NCI-H187 (cell line): ENCODE measurements at places on chromosomes 13 and 19.

DNA sequence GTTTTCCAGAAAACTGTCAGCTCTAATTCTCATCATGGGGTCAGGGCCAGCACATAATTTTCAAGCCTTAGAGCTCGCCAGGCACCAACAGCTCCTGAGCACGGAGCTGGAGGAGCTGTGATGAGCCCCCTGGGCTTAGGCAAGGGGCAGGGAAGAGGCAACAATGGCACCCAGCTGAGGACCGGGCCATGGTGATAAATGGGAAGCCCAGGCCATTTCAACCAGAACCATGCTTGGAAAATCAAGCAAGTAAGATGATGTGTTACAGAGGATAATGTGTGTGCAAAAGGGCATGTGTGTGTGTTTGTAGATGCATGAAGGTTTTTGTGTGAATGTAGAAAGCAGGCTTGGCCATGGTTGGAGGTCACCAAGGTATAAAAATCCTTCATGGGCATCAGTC lies 66.8 kb upstream of the UBAC2 start:
- no peak for DNase-seq

DNA sequence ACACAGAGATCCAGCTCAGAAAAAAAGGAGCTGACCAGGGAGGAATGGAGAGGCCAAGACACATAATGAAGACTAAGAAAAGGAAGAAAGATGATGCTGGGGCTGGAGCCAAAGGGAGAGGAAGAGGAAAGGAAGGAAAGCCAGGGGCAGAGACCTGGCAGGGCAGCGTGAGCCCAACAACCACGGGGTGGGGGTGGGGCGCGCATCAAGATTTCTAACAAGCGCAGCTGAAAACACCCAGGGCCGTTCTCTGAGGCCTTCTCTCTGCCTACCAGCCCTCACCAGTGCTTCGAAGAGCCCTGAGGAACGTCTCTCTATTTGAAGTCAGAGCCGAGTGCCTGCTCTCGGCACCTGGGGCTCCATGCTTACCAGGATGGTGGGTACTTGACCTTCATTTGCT lies 23.6 kb upstream of the POU2F2 start:
- no peak for DNase-seq

- DNase-seq: no peak
Observed at GRCh38 chr19:18500376-18500775, 21.5 kb downstream of the ELL start.

DNA sequence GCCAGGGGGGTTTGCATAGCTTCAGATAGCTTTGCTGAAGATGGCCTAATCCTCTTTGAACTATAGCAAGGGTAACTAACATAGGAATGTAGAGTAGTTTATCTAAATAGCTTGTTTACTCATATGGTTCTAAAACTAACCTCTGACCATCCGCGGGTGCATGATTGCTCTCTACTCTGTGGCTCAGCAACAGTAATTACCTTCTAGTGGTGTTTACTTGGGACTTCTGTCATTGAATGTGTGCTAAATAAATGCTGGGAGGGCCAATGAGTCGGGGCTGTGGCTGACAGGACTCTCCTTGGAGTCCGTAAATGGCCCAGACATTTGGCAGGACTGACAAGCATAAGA lies 1461.9 kb downstream of the UQCRFS1 start:
- DNase-seq: no peak

GRCh38 chr19:40671404-40671803 lies 19.0 kb downstream of the NUMBL start:
- DNase-seq: no peak

GRCh38 chr19:29680937-29681336 lies 15.7 kb downstream of the PLEKHF1 start:
- DNase-seq: no peak

- DNase-seq: no peak
Observed at GRCh38 chr19:15551293-15552004, 43.1 kb downstream of the CYP4F22 start.

GRCh38 chr19:35048911-35049411 lies 7.4 kb downstream of the HPN start:
- DNase-seq: no peak
